ENCODE measurements at places on chromosomes 5 and 9.

DNA sequence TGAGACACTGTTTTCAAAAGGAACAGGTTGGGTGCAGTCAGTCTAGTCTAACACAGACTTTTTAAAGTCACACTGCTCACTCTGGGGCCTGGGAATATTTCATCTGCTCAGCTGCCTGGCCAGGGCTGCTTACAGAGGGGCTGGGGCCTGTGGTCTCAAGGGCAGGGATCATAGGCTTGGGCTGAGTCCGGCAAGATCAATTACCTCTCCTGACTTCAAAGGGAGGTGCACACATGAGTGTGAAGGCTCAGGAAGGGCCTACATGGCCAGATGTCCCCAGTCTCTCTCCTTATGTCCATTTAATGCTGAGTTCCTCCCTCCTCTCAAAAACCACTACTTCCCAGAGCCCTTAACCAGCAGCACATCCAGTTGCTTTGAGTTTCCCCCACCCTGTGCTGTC is 247.2 kb downstream of the HSPA4 start:
- no peak for DNase-seq

DNA sequence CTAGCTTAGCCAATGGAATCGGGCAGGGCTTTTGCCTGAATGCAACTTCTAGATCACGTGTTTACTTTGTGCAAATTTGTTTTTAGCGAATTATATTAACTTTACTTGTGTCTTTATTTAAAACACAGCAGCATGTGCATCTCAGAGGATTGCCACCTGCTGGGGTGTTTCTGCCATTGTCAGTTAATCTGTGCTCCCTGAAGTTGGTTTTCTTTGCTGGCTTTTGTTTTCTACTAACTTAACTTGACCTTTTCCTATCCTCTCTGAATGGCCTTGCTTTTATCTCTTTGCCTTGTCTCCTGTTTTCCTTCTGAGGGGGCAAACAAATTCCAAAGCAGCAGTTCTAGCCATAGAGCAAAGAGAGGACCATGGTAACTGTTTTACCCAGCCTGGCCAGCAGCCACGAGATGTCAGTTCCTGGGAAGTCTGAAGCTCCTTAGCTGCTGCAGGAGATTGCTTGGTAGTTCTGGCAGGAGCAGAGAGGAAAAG is 67.6 kb downstream of the ARHGEF28 start:
- DNase-seq: no peak

DNA sequence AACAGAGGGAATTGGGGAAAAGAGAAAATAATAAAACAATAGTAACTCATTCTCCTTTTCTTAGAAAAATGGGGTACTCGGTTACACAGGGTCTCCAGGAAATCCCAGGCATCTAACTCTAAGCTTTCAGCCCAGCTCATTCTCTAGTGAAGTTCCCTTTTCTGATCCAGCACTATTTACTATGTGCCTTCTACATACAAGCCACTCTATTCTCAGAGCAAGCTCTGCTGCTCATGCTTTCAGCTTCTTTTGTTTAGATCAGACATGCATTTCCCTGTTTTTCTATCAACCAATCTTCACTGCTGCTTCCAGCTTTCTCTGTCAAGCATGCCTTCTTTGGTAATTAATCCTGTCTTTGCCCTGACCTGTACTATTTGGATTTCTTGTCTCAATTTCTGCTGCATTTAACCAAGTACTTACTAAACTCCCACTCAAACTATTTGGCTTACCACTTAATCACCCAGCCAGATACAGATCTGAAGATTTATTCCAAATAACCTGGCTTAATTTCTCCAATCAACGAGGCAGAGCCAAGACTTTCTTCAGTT is 25.3 kb downstream of the OSMR start:
- no peak for DNase-seq

DNA sequence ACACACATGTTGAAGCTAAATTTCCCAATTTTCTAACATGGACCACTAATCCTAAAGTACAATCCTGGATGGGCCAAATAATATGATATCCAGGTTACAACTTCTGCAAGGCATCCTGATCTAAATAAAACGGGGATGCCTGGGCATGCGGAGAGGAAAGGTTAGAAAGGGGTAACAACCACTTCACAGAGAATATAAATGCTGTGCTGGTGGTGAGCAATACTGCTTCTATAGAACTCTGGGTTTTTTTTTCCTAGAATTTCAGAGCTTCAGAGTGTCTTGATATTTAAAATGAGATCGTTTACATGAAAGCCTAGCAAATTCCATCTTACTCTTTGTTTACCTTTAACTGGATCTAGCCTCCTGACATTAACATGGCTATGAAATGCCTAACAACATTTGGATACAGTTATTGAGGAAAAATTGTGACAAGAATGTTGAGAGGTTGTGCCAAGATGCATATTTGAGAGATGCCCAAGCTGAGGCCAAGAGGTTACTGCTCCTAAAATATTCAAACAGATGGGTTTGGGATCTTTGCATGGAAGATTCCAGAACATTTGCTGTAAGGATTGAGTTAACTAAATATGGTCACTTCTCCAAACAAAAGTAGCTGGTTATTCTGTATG is 22.4 kb downstream of the TNFAIP8 start:
- DNase-seq: no peak

Measured in T-helper 2 cell (primary cell).